ENCODE measurements at places on chromosomes 3 and 15.
A peak's percentile ranks its signal among the peaks of the same experiment; 100 is the strongest.

GRCh38 chr15:57458356-57458781, 82.1 kb downstream of the CGNL1 start:
- DNase-seq: no peak

DNA sequence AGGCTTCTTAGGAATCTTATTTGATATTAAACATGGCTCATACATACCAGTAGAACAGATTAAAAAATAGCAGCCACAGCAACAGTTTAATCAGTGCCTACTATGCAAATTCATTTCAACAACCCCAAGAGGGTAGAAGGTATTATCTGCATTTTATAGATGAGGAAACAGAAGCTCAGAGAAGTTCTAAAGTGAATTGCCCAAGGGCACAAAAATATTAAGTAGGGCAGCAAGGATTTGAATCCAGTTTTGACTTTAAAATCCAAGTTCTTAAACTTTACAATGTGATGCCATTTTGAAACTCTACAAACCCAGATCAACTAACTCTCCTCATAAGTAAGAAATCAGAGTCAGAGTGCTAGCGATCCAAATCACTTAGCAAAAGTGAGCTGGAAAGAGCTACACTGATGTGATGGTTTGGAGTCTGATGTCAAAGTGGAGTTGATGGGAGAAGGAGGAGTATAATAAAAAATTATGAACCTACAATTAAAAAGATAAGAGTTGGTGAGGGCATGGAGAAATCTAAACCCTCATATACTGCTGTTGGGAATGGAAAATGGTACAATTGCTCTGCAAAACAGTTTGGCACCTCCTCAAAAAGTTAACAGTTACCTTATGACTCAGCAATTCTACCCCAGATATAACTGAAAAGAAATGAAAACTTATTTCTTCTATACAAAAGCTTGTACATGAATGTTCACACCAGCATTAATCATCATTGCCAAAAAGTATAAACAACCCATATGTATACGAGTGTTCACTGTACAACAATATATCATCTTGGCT, 51.0 kb upstream of the PLXND1 start:
- no peak for DNase-seq

DNA sequence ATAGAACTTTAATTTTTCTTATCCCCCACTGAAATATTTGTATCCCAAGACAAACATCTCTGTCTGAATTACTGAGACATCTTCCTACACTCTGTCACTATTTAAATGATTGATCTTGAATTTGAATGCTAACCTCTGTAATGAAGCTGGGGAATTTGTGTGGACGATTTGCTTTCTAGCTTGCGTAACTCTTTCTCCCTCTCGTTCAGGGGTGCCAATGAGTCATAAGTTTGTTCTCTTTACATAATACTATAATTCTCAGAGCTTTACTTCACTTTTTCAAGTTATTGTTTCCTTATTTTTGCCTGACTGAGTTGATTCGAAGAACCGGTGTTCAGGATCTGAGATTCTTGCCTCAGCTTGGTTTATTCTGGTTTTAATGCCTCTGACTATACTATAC, 783.3 kb upstream of the CADM2 start:
- no peak for DNase-seq

- DNase-seq: no peak
These were observed 99.4 kb downstream of the ADAMTS9 start for GRCh38 chr3:64588380-64588779.

DNA sequence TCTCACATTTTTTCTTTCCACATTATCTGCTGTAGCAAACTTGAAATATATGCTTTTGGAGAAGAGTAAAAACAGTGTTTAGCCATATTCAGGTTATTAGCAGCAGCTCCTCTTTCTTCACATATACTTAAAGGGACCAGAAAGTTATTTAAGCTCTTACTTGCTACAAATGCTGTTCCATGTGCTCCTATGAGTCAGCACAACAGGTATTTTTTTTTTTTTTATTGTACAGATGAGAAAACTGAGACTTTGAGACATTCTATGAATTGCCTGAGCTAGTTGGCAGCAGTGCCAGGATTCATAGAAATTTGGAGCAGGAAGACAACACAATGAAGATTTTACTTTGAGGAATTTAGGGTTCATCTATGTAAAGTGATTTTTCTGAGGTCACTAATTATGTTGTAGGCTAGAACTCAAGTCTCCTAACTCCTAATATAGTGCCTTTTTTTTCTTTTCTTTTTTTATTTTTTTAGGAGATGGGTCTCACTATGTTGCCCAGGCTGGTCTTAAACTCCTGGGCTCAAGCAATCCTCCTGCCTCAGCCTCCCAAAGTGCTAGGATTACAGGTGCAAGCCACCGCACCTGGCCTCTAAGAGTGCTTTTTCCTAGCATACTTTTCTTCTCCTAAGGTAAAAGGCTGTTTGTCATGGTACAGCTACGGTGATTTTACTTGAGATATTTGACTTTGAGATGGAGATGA, 23.6 kb downstream of the SETD5 start:
- DNase-seq: peak; percentile 5
